Body of pancreas (tissue), 4 donors: ENCODE measurements at places on chromosomes 6 and 20.

GRCh38 chr6:114649298-114649697 is 306.5 kb upstream of the HS3ST5 start:
- DNase-seq, result no peak

DNA sequence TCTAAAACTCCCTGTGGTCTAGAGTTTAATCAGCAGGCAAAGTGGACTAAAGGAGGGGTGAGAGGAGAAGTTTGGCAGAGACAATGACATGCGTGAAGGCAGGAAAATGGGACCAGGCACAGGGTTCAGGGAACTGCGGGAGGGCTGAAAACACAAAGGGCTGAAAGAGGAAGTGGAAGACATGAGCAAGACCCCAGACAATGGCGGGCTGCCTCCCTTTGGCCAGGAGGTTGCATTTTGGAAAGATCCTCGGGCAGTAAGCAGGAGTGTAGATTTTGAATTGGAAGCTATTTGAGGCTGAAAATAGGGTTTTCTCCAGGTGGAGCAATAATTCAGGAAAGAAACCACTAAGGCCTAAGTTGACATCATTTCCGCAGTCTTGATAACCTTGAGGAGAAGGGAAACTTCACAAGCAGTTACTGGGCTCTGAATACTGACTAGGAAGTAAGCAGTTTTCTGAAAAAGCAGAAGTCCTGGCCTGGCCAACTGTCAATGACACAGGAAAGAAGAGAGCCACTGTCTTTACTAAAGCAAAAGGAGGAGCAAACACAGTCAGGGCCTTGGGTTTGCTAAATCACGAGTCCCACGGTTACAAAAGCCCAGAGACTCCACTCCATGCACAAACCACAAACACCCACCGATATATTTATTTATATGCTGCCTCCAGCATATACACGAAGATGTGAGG is 3.4 kb downstream of the LY86 start:
- no peak for DNase-seq

DNA sequence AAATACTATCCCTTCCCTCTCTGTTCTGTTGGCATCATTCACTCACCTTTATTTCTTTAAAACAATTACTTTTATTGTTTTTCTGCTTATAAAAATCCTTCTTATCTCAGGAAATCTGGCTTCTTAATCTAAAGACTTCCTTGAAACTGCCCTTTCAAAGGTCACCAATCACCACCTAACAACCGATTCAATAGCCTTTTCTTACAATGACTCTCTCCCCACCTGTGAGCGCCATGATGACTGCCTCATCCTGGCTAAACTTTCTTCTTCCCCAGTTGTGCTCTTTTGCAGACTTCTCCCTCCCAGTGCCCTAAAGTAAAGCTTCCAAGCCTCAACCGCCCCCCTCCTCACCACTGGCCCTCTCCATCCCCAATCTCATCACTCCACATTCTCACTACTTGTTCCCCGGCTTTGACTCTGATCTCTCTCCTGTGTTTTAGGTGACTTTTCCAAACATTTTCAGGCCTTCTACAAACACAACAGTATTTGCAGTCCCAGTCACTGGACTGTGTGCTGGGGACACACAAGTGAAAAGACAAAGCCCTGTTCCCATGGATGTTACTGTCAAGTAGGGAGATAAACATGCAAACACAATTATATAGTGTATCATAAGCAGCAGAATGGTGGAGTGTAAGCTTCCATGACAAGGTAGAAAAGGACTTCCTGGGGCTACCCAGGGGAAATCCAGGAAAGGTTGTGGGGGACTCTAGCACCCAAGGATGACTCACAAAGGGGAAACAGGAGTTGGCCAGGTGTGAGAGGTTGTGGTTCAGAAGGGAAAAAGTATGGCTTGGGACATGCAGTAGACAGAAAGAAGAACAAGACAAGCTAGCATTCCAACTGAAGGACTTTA is 12.8 kb downstream of the NHSL1 start:
- DNase-seq, result no peak

- DNase-seq, result no peak
Measured at GRCh38 chr6:159935633-159936032, 33.2 kb upstream of the IGF2R start.

DNA sequence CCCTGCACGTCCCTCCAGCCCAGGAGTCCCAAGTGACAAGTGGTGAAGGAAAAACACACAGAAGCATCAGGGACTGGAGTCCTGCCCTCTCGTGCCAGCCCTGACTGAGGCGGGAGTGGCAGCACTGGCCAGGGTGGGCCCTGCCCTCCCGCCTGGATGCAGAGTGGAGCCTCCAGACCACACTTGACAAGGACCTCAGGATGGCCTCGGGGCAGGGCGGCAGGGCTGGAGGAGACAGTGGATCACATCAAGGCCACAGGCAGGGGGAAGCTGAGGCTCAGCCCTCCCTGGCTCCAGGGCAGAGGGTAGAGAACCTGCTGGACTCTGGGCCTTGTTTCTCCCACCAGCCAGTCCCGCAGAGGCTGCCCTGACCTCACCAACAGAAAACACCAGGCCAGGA is 128.8 kb upstream of the CDH4 start:
- DNase-seq, result no peak

- DNase-seq, result no peak
Measured at GRCh38 chr6:92647630-92648029, 771.7 kb downstream of the EPHA7 start.

DNA sequence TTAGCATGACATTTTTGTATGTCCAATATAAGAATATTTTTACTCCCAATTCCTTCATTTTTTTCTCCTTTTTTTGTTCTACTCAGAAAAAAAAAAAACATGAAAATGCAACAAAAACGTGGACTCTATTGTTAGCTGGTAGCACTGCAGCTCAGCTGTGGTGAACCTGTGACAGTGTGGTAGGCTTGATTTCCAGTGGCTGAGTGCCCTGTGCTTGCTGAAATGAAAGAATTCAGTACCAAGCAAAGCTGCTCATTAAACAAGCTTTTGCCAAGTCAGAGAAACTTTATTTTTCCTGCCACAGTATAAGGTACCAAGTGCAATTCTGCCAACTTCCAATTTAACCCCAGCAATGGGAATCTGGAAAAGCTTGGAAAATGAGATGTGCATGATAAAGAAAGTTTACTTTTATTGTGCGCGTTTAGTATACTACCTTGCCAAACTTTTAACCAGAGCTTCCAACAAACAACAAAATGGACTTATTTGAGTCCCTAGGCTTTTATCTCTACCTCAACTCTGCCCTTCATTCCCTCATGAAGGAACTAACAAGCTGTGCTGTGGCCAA is 215.2 kb downstream of the SLC35F1 start:
- DNase-seq, result no peak
